ENCODE measurements at places on chromosomes 11 and 22. TPM values are rescaled to one million over a fixed set of nuclear protein-coding genes. Genes with fewer than 3 reads are reported as not detected.

DNA sequence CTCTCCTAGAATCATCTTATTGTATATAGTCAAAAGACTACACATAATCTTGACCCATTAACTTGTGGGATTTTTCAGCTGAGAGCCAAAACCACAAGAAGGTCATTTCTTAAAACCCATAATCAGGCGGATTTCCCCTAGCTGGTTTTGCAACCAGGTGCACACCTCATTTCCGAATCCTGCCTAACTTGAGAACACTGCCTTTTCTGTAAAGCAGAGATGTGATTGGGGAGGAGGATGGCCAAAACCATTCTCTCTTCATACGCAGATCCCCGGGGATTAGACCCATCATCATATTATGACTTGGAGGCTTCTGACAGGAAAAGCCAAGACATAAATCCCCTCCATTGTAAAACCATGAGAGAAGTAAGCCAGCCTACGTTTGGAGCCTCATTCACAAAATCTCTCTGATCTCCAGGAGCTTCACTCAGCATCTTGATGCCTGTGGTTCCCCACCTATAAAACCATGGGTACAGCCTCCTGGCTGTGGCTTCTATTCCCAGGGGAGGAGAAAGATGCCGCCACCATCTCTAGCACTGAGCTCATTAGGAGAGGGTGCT lies 191.3 kb downstream of the KIF18A start:
- no peak for DNase-seq

DNA sequence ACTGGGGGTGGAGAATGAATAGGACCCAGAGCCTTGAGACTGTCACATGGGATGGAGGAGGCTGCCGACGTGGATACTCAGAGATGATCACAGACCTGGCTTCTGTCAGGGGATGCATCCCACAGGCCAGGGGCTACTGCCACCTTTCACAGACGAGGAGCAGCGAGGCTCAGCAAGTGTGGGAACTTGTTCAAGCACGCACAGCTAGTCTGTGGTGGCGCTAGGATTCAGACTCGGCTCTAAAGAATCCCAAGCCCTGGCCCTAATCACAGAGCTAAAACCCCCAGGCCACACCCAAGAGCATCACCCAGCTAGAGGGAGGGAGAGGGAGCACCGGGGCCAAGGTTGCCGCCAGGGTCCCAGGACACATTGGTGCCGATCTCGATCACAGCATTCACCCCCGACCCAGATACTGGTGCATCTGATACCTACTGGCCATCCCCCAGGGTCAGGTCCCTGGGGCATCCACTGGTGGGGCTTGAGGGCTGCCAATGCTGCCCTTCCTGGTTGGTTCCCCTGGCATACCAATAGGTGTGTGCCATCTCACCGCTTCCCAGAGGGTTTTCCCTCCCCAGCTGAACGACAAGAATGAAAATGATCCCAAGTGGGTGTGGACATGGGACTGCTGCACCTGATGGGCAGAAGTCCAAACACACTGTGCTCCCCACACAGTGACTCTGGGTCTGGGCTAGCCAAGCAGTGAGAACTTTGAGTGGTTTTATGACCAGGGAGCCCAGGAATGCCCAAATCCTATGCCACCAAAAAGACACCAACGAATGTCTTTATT lies 6.2 kb downstream of the CHST1 start:
- no peak for DNase-seq

LSP1 gene
- total RNA-seq, result 1.00 TPM

GRCh38 chr22:36881504-36882245 lies 20.9 kb downstream of the NCF4 start:
- DNase-seq, result no peak

PLEKHB1 gene
- 71.7 TPM for total RNA-seq

DNA sequence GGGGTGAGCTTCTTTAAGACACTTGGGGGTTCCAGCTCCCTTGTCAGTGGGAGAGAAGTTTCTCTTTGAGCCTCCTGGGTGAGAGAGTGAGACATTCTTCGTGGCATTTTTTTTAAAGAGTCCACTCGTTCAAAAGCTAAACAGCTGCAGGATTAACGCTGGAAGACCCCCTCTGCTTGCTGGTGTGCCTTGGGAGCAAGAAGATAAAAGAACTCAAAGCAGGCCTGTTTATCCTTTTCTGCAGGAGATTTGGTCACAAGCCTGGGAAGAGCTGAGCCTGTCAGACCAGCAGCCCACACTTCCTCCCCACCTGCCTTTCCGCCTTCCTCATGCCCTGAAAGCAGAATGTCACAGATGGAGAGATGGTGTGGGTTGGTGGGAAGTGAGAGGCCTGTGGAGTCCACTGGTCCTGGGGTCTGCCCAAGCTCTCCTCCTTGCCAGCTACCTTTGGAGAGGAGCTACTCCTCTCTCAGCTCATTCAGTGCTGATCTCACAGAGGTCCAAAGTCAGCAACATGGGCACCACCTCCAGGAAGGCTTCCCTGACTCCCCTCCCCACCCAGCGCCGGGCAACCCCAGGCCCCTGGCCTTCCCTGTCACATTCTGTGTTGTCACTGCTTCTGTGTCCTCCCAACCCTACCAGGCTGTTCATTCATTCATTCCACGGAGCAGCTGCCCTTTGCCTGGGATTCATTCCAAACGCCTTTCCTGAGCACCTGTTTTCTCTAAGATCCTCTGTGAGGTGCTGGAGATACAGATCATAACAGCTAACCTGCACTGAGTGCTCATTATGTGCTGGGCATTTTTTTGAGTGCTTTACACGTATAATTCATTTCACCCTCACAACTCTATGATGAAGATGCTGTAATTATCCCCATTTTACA lies 6.7 kb downstream of the GDPD5 start:
- DNase-seq, result no peak

GRCh38 chr22:17201285-17201945 lies 17.8 kb downstream of the ADA2 start:
- DNase-seq, result peak; percentile 53

ABCC8 gene
- total RNA-seq, result not detected

PYGM gene
- total RNA-seq, result not detected

DNA sequence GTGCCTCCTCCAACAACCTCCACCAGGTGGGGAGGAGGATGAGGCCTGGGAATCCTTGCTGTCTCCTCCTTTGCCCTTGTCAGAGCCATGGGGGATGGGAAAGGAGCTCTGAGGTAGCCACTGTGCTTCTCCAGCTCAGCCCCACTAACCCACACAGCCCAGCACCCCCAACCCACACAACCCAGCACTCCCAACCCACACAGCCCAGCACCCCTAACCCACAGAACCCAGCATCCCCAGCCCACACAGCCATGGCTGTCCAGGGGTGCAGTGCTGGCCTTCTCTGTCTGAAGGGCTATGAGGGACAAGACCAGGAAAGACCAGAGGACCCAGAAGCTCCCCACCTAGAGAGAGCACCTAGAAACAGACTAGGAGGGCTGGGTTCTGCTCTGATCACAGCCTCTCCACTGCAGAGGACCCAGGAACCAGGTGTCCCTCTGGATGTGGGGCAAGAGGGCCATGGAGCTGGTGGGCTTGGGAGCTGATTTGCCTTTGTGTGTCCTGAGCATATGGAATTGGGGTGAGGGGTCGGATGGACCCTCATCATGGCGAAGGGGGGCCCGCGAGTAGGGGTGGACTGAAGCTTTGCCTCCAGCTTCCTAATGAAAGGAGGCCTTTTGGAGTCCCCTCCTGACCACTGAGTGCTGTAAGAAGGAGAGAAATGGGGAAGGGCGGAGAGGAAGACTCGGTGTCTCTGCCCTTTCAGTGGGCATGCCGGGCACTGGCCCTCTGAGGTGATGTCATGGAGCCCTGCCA lies 117.6 kb upstream of the THY1 start:
- DNase-seq, result no peak

GRCh38 chr11:47607380-47607779 lies 13.2 kb upstream of the C1QTNF4 start:
- DNase-seq, result no peak

DNA sequence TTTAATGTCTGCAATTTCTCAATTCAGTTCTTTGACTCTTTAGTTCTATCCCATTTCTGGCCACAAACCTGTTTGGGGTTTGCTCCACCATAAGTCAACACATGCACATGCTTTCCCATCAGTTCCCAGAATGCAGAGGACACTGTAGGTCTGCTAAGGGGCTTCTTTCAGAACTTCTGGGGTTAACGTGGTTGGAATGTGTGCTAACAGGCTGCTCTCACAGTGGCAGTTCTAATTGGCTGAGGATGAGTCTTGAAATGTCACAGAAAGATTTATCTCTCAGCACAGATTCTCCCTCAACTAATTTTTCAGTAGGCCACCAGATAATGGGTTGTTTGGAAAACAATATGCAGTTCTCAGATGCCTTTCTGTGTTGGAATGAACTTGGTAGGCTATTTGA lies 703.4 kb downstream of the NTM start:
- no peak for DNase-seq

DNA sequence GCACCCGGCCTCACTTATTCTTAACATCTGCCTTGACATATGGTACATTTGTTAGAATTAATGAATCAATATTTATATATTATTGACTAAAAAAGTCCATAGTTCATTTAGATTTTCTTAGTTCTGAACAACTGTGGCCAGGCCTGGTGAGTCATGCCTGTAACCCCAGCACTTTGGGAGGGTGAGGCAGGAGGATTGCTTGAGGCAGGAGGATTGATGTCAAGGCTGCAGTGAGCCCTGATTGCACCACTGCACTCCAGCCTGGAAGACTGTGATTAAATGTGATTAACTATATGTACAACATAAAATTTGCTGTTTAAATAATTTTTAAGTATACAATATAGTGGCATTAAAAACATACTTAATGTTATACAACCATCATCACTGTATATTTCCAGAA lies 5.6 kb downstream of the UVRAG start:
- no peak for DNase-seq

DNA sequence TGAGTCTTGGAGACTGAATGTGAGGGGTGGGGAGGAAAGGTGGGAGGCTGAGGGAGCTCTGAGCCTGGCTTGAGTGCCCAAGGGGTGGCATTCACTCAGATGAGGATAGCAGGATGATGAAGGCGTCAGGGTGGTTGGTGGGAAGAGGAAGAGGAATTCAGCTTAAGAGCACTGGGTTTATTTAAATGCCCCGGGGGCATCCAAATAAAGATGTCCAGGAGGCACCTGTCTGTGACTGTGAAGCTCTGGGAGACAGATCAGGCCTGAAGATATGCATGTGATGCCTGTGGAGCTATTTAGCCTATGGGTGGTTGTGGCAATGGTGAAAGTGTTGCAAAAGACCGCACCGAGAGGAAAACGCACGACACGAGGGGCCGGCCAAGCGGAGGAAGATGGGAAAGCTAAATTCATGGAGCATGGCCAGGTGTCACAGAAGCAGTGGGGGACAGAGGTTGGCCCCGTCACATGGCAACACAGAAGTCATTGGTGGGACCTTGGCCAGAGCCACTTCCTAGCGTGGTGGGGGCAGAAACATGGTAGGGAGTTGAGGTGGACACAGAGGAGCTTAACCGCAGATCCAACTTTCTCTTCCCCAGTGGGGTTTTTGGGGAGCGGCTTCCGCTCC lies 15.5 kb downstream of the SLC37A2 start:
- no peak for DNase-seq

DNA sequence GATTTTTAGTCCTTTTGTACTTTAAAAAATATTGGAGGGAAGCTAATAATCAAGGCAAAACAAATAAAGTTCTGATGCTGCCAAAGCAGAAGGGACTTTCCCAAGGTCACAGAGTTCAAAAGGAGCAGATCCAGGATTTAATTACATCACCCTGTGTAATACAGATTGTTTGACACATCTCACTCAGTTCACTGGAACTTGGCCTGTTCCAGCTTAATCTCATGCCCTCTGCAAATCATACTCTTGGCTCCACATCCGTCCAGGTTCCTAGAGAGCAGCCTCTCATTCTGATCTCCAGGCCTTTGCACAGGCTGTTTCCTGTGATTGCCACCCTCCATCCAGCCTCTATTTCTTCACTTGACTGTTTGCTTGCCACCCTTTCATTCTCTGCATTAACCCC lies 151.7 kb downstream of the SPON1 start:
- no peak for DNase-seq

DNA sequence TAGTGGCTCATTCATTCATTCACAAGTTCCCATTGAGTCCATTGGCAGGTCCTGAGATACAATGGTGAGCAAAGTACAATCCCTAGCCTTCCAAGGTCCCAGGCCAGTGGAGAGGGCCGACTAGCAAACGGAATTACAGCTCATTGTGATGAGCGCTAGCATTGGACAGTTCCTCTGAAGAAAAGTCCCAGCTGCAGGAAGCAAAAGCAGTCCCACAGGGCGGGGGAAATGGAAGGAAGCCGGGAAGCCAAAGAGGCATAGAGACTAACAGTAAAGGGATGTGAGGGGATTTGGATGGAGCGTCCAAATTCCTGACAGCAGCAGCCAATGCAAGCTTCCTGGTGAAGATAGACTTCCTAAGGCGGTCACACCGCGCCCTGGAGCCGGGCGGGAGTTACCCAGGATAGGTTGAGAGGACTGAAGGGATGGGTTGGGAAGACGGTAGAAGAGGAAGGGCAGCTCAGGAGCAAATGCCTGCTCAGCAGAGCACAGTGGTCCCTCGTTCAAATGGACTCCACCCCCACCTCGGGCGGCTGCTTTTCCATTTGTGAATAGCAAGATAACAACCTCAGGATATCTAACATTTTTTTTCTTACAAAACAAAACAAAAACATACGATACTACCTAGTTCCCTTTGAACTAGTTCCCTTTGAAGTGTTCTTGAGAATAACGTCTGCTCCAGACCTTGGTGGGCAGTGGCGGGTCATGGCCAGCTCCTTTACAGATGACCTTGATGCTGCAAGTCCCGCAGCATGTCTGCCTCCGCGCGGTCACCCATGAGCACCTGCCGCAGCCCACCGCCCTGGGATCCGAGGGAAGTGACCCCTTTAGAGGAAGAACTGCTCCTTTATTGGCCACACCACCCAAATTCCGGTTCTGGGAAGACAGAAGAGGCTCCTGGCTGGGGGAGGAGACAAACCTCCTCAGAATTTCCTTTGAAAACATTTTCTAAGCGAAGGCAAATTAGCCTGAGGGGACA lies 132.9 kb downstream of the RASSF10 start:
- no peak for DNase-seq

DNA sequence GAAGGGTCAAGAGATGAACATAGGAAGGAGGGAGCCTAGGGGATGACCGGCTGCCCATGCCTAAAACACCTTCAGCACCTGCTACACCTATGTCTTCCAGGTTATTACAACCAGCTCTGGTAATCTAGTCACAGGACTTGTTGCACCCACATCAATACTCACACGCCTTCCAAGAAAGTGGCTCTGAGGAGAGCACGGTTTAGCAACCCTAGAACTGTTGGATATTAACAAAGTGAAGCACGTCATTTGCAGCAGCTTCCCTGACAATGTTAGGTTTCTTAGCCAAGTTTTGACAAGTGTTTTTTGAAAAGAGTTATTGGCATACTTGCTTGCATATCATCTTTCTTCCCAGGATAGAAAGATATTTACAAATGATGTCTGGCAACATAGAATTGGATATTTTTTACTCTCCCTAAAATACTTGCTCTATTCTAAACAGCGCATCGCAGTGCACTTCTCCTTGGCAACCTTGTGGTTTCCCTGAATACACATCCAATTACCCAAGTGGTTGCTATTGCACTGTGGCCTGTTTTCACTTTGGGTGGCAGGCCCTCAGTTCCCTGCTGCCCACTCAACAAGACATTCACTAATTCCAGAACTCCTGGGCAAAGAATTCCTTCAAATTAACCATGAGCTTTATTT lies 94.3 kb upstream of the ARHGAP42 start:
- DNase-seq, result no peak

All from HepG2 (cell line).